ENCODE measurements at places on chromosomes 13 and 19.
A peak's percentile ranks its signal among the peaks of the same experiment; 100 is the strongest.

GRCh38 chr19:28636016-28636629 is 576.8 kb downstream of the UQCRFS1 start:
- DNase-seq: no peak

DNA sequence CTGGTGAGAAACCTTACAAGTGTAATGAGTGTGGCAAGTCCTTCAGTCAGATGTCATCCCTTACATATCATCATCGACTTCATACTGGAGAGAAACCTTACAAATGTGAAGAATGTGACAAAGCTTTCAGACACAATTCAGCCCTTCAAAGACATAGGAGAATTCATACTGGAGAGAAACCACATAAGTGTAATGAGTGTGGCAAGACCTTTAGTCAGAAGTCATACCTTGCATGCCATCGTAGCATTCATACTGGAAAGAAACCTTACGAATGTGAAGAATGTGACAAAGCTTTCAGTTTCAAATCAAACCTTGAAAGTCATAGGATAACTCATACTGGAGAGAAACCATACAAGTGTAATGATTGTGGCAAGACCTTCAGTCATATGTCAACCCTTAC is 13.6 kb upstream of the ZNF765 start:
- no peak for DNase-seq

GRCh38 chr19:313988-314815 is 23.0 kb upstream of the PLPP2 start:
- DNase-seq: no peak

DNA sequence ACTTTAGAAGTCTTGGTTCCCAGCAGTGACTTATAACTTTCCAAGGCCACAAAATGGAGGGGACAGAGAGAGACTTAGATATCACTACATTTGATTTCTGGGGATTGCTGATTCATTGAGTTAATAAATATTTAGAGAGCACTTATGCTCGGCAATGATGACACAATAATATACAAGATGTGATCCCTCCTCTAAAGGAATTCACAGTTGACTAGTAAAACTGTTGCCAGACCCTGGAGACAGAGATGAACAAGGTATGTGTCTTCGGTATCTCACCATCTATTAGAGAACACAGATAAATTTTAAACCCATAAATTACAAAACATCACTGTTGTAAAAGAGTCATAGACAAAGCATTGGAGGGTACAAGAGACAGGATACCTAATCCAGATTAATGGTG is 437.5 kb downstream of the FOXO1 start:
- DNase-seq: no peak

DNA sequence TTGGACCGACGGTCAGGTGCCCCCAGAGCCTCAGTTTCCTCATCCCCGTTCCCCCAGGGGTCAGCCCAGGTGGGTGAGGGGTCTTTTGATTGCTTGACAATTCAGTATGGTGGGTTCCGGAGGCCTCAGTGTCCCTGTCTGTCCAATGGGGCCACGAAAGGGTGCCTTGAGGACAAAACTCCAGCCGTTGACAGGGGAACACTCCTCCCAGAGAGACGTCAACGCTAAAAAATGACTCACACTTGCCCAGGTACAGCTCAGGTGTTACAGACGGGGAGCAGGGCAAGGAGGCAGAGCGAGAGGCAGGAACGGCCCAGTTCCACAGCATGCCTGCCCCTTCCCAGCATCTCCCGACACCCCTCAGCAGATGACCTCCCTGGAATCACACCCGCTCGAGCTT is 1.8 kb downstream of the TNFAIP8L1 start:
- DNase-seq: no peak

DNA sequence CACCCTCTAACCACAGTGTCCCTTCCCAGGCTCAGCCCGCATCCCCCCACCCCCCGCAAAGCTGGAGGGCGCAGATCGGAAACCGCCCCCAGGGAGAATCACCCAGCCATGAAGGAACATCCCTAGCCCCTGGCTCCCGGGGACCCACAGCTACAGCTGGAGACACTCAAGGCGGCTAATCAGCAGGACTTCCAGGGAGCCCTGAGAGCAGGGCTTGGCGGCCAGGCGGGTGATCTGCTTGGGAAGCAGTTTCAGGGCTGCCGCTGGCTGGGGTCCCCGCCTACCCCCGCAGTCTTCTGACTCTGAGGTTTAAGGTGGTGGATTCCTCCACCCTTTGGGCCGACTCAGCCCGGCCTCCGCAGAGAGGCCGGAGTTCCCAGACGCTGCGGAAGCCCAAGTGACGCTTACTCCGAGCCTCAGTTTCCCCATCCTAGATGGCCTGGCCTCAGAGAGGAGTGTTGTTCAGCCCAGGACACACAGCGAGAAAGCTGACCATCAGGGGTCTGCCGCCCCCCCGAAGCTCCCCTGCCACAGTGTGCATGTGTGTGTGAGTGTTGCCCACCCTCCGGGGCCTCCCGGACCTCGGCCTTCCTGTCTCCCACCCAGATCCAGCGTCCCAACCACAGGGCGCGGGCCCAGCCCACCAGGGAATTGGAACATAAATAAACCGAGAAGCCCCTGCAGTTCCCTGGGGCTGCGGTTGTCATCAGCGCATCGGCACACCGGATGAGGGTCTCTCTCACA is 9.8 kb downstream of the FUT6 start:
- no peak for DNase-seq

DNA sequence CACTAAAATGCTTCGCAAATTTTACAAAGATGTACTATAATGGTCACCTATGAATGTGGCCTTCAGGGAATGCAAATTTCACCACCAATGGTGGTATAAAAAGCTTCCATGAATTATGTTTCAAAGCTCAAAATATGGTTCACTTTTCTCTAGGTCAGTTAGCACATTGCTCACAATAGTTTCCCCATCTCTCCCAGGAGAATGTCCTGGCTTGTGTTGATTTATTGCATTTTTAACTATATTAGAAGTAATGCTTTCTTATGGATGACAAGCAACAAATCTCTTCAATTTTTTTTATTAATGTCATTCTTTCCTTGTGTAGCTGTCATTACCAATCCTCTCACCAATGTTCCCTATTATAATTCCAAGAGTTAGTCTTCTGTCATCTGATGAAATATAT is 621.2 kb downstream of the TBC1D4 start:
- no peak for DNase-seq

GRCh38 chr19:45547965-45548609 is 36.5 kb downstream of the OPA3 start:
- DNase-seq: no peak

- DNase-seq: no peak
These were observed 14.6 kb upstream of the SERPINE3 start for GRCh38 chr13:51324714-51325420.

- DNase-seq: no peak
These were observed 161.6 kb downstream of the NDFIP2 start for GRCh38 chr13:79642596-79642995.

- no peak for DNase-seq
These were observed 88.8 kb downstream of the MBNL2 start for GRCh38 chr13:97310809-97311436.

- no peak for DNase-seq
These were observed 513 bp downstream of the MIER2 start for GRCh38 chr19:343941-344624.

GRCh38 chr13:109088624-109088917 is 459.2 kb downstream of the MYO16 start:
- DNase-seq: no peak

DNA sequence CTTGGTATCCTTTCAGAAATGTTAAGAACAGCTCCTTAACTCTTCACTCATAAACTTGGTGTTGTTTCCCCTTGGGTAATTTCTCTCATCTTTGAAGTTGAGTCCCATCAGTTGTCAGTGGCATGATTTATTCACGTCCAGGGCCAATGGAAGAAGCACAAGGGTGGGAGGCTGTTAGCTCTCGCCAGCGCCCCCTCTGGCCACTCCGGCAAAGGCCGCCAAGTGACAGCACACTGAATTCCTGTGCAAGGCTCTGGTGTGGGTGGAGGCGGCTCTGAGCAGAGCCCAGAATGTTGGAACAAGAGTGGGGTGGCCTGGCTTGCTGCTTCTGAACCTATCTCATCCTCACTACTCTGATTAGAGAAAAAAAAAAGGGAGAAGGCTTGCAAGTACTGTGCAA is 13.1 kb upstream of the MEDAG start:
- no peak for DNase-seq

DNA sequence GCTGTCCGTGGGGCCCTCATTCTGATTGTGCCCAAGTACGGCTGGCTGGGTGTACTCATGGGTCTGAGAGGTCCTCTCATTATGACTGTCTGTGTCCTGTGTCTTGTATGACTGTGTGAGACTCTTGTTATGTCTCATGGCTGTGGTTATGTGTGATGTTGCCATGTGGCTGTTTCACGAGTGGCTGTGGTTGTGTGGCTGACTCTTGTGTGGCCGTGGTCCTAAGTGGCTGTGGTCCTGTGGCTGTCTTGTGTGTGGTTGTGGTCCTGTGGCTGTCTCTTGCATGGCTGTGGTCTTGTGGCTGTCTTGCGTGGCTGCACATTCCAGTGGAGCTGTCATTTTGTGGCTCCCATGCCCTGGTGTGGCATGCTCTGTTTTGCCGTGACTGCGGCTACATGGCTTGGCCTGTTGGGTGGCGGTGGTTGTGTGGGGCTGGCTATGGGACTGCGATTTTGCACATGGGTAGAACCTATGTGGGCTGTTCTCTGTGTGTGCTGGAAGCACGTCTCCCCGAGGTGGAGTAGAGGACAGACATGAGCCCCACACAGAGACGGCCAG is 2.5 kb downstream of the LYL1 start:
- DNase-seq: peak; percentile 78

GRCh38 chr19:12994701-12995595 is at the start of gene NFIX:
NFIX (plus strand) TSS chr19:12995475; CDS start chr19:12995838, 363 bp downstream.
- no peak for DNase-seq

Measured in GM12878 (cell line).